ENCODE measurements at places on chromosomes 1 and 21.

- DNase-seq: no peak
Observed at GRCh38 chr1:153364766-153365666, 7.4 kb downstream of the S100A9 start.

GRCh38 chr1:117821382-117821755 is 108.1 kb downstream of the GDAP2 start:
- no peak for DNase-seq

DNA sequence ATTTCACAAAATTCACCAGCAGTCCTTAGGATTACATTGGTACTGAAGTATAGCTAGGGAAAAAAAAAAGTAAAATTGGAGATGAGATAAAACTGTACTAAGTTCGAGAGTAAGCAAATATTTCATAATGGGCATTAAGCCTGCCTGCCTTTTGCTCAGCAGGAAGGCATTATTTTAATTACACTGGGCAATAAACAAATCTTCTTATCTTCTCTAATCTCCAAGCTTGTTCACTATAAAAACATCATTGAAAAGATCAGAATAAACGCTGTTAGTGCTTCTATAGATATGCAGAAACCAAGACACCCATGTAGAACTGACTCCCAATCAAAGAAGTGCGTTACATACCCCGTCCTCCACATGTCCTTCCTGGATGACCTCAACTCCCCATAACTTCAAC is 174.2 kb upstream of the CHODL start:
- no peak for DNase-seq

DNA sequence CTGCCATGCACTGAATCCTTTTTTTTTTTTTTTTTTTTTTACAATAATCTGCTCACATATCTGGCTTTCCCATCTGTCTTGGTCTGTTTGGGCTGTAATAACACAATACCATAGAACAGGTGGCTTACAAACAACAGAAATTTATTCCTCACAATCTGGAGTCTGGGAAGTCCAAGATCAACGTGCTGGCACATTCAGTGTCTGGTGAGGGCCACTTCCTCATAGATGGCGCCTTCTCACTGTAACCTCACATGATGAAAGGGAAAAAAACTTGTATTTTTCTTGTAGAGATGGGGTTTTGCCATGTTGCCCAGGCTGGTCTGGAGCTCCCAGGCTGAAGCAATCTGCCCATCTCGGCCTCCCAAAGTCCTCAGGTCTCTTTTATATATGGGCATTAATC is 13.0 kb upstream of the PARP1 start:
- DNase-seq: no peak

- DNase-seq: no peak
Observed at GRCh38 chr21:34618941-34619340, 4.0 kb upstream of the RCAN1 start.

DNA sequence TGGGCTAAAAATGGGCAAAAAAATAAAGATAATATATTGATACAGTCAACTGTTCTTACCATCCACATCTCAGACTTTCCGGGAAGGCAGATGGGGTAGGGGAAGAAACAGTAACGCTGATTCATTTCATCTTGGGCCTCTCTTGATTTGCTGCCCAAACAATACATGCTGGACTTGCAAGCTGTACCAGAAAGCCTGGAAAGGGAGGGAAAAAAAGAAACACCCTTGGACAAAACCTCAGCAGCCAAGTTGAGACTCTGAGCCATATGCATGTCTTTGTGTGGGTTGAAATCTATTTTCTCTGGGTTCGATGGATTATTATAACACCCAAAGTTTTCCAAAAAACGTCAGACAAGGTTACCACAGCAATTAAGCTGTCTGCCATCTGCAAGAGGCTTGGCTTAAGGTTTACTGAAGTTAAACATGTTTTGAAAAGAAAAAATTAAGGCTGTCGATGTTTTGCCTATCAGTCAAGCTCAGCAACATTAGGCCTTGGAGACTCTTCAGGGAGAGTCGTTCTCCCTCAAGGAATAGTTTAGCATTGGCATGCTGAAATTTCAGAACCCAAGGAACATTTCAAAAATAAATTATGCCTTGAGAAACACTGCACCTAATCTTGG is 71.2 kb downstream of the PSMG1 start:
- DNase-seq: no peak

DNA sequence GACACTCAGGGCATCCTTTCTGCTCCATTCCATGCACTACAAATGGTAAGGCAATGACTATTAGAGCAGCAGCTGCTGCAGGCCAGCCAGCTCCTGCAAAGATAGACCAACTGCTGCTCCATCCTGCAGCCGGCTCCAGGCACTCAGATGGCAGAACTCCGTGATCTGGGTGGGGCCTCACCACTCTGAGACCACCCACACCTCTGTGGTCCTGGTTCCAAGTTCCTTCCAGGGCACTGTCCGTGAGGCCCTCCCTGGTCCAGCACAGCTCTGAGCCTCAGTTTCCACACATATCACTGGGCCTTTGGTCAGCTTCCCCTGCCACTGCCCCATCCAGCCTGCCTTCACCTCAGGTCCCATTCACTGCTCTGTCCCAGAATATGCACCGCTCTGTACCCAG is 114.7 kb downstream of the DMRTB1 start:
- no peak for DNase-seq

DNA sequence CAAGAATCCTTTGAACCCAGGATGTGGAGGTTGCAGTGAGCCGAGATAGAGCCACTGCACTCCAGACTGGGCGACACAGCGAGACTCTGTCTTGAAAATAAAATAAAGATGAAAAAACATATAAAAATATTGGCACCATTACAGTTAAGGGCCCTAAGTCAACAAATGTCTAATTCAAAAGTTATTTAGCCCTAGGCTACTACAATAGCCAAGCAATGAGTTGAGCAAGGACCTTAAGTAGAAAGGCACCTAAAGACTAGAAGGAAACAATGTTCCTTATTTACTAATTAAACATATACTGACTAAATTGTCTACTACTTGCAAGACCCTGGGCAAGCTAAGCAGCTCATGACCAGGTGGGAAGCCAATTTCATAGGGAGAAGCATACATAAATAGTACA is 4.1 kb downstream of the PIK3R3 start:
- no peak for DNase-seq

DNA sequence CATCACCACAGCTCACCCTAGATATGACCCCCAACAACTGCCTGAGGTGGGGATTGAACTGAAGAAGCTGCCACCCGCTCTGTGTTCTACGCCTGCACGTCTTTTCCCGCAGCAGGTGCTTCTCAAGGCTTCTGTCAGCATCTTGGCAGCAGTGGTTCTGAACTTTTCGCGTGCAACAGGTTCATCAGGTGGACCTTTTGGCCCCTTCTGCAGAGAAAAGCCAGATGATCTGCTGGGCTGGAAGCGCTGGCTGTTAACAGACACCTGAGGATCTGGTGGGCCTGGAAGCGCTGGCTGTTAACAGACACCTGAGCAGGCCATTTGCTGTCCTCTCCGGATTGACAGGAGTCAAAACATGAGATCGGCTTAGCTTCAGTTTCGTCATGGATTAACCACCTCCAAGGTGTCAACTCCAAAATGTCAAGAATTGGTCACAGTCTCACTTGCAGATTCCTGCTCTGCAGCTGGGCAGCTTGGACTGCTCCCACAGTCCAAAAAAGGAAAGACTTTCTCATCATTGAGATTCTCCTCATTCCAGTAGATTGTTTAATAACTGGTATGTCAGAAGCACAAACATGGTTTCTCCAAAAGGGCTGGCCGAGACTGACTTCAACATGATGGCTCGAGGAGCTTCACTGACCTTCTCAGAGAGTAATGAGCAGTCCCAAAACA is 4.7 kb downstream of the C1orf174 start:
- DNase-seq: no peak

- DNase-seq: no peak
Observed at GRCh38 chr1:206757524-206758266, 12.9 kb upstream of the IL19 start.

DNA sequence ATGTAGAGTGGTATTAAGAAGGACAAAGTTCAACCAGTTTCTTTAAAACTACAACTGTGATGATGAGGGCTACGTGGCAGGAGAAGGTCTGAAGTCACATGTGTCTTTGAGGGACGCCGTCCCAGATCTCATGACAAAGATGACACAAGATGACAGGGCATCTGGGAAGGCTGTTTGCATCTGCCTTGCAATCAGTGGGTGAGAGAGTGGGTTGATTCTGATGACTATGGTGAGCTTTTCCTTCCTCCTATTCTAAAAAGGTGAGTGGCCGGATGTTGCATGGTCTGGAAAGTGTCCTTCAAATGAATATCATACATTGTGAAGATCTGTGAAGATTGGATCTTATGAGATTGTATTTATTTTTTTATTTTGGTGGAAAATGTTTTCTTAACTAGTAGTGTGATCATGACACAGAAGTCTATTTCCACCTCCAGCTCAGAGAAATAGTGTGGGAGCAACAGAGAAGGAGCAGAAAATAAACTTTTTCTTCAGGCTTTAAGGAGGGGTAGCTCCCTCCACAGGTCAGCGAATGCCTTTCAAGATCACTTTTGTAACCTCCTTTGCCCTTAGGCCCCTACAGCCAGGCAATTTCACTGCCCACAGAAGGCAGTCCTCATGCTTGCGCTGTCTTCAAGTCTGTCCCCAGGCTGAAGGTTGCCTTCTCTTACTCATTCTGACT is 76.0 kb upstream of the ATF3 start:
- no peak for DNase-seq

- no peak for DNase-seq
Observed at GRCh38 chr1:2972011-2972878, 49.0 kb upstream of the ACTRT2 start.

GRCh38 chr1:47579809-47580208 is 142.0 kb downstream of the FOXD2 start:
- no peak for DNase-seq

GRCh38 chr1:37038227-37039093 is 4.1 kb upstream of the GRIK3 start:
- DNase-seq: peak; percentile 25

GRCh38 chr21:38729291-38729690 is 76.4 kb upstream of the ETS2 start:
- no peak for DNase-seq

GRCh38 chr1:175862408-175862807 is 119.0 kb upstream of the TNR start:
- no peak for DNase-seq

GRCh38 chr1:89563957-89564604 is 39.5 kb downstream of the LRRC8B start:
- DNase-seq: no peak

DNA sequence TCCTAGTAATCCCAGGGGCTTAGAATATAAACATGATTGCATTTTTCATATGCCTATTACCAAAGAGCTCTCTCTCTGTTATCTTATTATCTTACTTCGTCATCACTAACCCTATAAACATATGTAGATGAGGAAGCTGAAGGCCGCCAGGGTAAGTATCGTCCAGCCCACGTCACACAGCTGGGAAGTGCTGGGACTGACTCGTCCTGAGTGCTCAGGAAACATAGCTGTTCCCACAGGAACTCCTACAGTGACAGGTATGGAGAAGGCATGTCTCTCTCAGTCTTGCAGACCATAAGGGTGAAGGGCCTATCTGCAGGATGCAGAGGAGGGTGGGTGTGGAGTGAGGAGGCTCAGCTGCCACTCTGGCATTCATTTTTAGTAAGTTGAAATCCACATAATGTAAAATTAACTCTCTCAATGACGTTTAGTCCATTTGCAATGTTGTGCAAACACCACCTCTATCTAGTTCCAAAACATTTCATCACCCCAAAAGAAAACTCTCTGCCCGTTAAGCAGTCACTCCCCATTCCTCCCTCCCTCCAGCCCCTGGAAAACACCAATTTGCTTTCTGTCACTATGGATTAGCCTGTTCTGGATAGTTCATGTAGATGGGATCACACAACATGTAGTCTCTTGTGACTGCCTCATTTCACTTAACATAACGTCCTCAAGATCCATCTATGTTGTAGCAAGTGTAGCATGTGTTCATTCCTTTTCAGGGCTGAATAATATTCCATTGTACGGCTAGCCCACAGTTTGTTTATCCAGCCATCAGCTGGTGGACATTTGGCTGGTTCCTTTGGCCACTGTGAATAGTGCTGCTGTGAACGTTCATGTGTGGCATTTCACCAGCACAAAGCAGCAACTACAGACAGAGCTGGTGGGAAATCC is 68.3 kb downstream of the TCP10L start:
- no peak for DNase-seq

GRCh38 chr1:87329051-87329525 is 408 bp downstream of the LMO4 start:
- DNase-seq: peak; percentile 48

DNA sequence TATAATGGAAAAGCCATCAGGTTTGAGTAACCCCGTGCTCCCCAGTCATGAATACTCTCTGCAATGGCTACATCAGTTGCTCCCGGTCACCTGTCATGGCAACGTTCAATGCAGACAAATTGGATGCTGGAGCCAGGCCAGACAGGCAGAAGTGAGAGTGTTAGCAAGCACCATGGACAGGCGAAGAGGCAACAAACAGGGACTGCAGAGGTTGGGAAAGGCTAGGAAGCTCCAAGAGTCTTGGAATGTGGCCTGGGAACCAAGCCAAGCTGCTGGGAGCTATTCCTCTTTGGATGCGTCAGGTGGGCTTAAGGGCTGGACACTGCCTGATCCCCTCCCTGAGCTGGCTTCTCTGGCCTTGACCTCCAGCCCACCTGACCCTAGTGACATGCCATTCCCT is 102.9 kb downstream of the ACTL8 start:
- no peak for DNase-seq

- DNase-seq: no peak
Observed at GRCh38 chr1:206551986-206552326, 44.6 kb downstream of the RASSF5 start.

DNA sequence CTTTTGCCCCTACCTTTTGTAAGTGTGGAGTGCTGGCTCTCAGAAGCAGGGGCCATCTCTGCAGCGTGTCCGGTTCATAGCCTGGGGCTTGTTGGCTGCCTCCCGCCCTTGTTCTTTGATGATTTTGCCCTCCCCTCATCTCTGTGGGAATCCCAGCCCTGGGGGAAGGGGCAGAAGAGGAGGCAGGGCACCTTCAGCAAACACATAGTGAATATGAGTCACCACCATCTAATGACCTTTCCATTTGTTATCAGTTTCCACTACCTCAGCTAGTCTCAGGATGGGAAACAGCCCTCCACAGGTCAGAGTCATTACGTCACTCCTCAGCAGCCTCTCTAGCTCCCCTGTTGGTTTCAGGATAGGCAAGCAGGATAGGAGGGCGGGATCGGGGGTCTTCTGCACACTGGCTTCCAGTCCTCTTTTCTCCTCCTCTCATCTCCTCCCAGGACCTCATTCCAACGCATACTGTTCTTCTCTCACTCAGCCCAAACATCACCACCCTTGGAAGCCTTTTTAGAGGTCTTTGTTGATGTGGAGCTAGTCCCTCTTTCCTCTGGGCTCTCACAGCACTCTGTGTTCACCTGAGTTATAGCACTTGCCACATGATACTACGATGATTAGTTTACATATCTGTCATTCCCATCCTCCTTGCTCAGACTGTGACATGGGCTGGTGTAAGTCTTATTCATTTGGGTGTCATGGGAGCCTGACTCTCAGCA is 15.8 kb downstream of the GADD45A start:
- DNase-seq: peak; percentile 97

GRCh38 chr1:52913014-52913413 is 8.5 kb downstream of the ECHDC2 start:
- DNase-seq: no peak

GRCh38 chr1:11058026-11058425 is 1.8 kb downstream of the SRM start:
- no peak for DNase-seq
